ENCODE measurements at places on chromosomes 5 and 9.
A peak's percentile ranks its signal among the peaks of the same experiment; 100 is the strongest.

- no peak for DNase-seq
Observed at GRCh38 chr5:145787507-145787906, 47.6 kb downstream of the PRELID2 start.

DNA sequence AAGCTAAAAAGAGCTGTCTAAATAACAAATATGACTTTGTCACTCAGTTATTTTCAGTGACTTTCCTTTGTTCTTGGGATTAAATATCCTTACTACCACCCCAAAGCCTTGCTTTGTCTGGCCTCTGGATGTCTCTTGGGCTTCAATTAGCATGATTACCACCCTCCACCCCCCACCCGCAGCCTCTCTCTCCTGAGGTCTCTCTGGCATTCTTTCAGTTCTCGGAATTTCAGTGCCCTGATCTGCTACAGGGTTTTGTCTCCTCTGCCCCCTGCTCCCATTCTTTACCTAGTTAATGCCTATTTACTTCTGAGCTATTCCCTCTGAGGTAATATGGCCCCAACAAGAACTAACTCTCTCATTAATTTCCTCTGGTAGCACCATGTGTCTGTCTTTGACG is 376.4 kb downstream of the DEPDC1B start:
- no peak for DNase-seq

DNA sequence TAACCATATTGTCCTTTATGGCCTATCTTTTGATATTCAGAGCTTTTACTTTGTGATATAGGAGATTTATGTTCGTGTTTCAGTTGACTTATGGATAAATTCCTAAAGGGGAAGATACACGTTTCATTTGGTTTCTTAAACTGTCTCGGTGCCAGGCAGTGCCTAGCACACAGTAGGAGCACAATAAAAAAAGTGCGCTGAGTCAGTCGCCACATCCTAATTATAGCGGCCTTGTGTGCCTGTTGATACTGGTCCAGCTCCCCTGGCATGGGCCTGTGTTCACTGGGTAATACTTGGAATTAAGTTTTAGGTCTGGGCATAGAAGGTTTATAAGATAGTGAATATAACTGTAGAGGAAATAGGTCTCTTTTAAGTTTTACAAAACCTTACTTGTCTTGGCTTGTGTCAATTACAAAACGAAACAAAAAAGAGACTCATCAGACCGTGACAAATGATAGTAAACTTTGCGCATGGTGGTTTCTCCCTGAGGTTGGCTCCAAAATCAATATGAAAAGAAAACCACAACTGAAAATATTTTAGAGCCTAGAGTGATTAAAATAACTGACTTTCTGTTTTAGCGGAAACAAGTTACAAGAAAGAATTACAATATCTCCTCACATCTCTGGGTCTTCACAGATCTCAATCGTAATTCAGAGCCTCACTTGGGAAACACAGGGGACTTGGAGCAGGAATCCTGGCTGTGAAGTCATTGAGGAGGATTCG is 84.8 kb downstream of the MVB12B start:
- DNase-seq = no peak

DNA sequence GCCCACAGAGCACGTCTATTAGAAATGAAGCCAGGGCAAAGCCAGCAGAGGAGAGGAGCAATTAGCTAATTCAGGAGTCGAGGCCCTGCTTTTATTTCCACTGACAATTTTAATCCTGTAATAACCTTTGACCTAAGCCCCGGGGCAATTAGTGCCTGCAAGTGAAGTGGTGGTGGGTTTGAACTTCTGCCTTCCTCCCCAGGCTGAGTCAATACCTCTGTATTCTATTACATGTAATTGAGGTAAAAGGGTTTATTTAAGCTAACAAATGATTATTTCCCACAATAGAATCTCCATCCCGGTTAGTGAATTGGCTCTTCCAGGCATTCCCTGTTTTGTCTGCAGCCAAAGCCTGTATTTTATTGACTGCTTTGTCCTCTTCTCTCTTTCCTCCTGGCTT is 49.9 kb downstream of the FGF18 start:
- peak; percentile 67 for DNase-seq

DNA sequence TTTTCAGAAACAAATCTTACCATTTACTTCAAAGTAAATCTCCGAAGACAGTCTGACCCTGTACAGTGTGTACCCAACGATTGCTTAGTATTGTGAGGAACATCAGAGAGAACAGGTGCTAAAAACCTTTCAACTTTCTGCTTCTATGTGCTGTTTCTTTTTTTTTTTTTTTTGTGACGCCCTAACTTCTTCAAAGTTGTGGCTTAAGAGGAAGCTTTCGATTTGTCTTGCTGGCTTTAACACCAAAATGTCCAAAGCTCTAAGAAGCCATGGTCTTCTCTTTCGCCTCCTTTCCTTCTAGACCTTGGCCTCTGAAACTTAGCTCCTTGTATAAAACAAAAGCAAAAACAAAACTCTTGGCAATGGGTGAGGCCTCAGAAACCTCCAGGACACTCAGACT is 1.2 kb downstream of the TNFSF8 start:
- DNase-seq = no peak

DNA sequence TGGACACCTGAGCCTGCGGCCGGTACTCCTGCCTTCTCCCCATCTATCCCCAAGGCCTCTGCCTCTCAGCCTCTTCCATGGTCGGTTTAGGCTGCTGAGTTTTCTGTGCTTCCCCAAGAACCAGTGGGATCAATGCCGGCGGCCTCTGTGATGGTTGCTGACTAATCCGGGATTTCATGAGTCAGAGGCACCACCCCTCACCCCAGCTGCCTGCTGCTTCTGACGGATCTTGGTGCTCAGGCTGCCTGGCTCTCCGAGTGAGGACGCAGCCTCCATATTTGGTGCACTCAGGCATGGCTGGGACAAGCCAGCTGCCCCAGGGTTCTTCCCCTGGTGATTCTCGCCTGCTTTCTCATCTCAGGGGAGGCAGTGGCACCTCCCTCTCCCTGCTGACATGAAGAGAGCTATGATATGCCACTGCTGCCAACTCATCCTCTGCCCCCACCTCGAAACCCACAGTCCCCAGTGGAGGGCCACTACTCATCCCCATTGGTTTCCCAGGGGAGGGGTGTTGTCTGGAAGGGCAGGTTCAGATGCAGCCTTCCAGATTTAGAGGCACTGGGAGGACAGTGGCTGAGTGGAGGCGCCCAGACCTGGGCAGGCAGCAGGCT is 3.3 kb upstream of the MAN1B1 start:
- DNase-seq = no peak

- no peak for DNase-seq
Observed at GRCh38 chr9:122159925-122160246, 178 bp downstream of the MORN5 start.

DNA sequence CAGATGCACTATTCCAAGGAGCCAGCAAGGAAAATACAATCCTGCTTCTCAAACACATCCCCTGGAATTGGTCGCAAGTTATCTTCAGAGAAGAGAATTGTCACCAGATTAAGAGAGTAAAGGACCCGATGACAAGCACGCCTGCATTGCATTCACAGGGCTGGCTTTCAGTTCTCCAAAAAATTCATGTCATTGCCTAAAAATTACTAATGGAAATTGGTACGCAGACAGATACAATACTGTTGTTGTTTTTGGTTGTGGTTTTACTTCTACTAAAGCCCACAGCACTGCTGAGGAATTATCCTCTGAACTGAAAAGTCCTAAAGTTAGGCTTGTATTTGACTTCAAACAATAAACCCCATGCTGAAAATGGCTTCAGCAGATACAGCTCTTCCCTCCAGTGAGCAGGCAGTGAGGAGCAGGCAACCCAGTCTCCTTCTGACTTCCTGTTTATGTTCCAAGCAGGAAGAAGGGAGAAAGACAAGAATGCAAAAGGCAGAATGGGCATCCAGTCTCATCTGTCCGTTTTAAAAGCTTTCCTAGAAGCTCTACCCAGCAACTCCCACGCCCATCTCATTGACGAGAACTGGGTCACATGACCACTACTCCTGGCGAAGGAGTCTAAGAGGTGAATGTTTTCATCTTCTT is 80.6 kb upstream of the ZNF366 start:
- DNase-seq = no peak

DNA sequence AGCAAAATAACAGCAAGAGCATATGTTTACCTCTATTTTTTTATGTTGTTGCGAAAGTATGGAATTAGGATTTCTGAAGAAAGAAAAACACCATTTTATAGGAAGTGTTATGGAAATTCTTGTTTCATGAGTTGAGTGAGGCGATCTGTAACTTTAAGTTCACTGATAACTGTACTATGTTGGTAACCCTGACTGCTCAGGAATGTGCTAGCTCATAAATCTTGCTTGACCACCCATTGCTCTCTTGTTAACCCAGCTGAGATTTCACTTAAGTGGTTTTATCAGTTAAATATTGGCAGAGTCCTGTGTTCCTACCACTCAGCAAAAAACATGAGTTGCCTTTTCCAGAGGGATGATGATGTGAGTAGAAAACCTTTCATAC is 91.1 kb upstream of the STARD4 start:
- no peak for DNase-seq

DNA sequence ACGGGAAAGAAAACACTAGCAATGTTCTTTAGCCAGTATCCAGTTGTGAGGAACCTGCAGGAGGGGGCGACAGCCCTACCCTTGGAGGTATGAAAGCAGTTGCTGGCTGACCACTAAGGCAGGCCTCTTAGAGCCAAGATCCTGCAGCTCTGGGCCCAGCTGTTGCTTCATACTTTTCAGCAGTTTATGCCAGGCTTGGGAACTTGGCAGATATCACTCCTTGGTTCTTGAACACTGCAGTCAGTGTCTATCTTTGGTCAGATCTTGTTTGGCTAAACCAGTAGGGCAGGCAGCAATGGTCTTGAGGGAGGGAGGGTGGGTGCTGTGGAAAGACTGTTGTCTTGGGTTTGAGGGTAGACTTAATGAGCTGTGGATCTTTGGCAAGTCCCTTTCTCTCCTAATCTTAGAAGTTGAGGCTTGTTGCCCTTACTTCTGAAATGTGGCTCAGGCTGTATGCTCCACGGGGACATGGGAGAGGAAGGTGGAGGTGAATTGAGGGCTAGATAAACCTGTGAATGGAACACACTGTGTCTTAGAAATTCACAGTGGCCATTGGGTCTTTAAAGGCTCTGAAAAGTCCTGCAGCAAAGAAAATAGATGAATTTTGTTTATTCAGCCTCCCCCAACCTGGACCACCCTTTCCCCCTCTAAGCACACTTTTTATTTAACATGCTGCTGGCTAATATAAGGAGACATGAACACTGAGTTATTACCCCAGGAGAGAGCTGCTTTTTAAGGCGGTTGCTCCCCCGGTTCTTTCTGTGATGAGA is 37.5 kb downstream of the ZNF618 start:
- DNase-seq = no peak

GRCh38 chr5:1831677-1832313 is 30.6 kb downstream of the NDUFS6 start:
- no peak for DNase-seq

DNA sequence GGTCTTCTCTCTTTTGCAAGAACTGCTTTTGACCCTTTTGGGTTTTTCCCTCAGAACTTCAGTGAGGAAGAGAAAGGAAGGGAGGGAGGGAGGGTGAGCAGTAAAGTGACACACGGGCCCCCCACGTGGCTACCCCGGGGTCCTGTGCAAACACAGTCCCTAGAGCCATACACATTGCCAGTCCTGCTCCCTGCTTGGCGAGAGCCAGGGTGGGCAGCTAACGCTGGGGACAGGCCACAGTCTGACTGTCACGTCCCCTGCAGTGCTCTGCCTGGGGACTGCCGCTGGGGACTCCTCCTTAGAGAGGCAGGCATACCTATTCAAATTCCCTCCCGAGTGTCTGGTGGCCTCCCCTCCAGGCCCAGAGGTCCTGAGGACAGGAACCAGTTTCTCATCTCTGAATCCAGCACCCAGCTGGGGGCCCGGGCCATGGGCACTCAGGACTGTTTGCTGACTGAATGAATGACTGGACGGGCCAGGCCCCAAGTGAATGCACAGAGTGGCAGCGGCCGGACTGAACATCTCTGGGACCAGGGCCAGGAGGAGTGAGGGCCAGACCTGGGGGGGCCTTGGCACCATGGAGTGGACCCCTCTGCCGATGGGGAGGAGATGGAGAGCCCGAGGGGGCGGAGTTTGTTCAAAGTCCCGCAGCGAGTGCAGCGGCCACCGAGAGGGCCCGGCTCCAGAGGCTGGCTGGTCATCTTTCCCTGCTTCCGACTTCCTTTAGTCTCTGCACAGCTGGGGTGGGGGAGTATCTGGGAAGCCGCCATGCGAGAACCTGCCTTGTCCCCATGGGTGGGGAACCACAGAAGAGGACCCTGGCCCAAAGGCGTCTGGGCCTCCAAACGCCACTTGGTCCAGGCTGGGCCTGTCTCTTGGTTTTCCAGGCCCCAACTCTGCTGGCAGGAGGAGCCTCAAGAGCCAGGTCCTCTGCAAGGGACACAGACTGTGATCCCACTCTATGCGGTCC is 5.8 kb downstream of the CCDC187 start:
- no peak for DNase-seq

DNA sequence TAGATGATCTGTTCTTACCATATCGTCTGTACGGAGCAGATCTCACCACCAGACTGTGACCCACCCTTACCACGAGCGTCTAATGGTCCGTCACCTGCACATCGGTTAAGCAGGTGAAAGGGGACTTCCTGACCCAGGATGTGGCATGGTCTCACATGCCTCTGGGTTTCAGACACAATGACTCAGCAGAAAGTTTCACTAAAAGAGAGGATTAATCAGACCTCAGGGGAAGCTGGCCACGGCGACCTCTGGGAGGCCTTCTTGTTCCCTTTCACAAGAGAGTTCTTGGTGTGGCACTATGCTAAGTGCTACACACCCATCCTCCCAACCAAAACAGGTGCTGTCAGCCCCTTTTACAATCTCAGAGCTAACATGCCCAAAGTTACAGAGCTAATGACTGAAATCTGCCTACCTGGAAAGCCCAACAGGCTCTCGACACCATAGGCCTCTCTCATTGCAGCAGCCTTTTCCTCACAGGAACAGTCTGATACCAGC is 41.6 kb downstream of the ADAMTS12 start:
- DNase-seq = no peak

GRCh38 chr5:161757223-161757622 is 71.7 kb downstream of the GABRA6 start:
- no peak for DNase-seq

DNA sequence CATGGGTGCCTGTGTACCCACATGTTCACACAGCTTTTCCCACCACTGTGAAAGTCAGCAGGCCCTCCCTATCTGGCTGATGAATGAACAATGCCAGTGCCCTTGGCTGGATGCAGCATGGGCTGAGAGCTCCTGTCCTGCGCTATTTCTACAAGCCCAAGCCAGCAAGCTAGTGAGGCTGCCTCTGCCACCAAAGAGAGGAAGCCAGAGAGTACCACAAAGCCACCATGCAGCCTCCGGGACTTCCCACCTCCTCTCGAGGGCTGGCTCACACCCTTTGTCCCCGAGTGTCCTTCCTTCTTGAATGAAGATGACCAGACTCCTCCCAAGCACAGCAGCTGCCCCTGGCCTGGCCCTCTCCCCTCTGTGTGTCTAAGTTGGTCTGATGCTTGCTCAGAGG is 76.5 kb downstream of the SH3PXD2B start:
- DNase-seq = no peak

GRCh38 chr9:84500826-84501225 is 160.3 kb upstream of the SLC28A3 start:
- DNase-seq = no peak

Data from NCI-H2081 treated with DMSO at 0.1 percent for 48 hours (cell line).